ENCODE measurements at places on chromosomes 6 and 20. TPM values are rescaled to one million over a fixed set of nuclear protein-coding genes. Genes with fewer than 3 reads are reported as not detected.

Gene CFAP206
- polyA plus RNA-seq, result 2.4 TPM

GRCh38 chr6:5462856-5463255 lies 201.5 kb downstream of the FARS2 start:
- DNase-seq, result no peak

Gene STMND1
- polyA plus RNA-seq, result 0.38 TPM

Gene TAAR9
- polyA plus RNA-seq, result not detected

GRCh38 chr6:64104051-64104450 lies 468.4 kb downstream of the PHF3 start:
- no peak for DNase-seq

GRCh38 chr6:25125736-25126135 lies 153.4 kb upstream of the CARMIL1 start:
- DNase-seq, result no peak

Gene PRSS16
- polyA plus RNA-seq, result 1.5 TPM

DNA sequence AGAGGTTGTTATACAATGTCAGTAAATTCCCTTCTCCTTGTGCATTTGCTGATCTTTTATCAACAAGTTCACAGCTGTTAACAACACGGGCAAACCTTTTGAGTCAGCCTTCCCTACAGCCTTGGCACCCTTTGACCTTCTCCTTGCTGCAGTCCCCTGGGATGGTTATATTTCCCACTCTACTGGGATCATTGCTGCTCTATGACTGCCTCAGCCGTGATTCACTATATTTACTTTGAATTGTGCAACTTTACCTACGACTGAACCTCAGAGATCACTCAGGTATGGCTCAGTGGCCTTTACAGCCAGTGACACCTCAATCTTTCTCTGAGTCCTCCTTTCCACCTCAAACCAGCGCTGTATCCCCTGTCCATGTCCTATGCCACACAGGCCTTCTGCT lies 1293.3 kb downstream of the EPHA7 start:
- DNase-seq, result no peak

Gene MAPK14
- 57.9 TPM for polyA plus RNA-seq
